ENCODE measurements at places on chromosomes 6 and 20.

DNA sequence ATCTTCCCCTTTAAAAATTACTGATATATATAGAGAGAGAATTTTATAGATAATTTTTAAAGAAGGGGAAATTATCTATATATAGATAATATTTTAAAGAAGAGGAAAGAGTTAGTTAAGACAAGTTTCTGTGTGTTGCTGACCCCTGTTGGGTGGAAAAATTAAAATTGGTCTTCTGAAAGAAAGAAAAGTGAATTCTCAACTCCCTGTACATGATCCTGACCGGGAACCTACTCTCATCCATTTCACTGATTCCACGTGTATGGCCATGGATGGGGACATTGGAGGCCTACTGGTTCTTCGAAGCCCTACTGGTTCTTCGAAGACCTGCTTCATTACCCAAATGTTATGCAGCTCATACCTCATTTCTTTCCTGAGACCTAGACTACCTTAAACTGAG, 53.0 kb upstream of the TCF21 start:
- DNase-seq = no peak

DNA sequence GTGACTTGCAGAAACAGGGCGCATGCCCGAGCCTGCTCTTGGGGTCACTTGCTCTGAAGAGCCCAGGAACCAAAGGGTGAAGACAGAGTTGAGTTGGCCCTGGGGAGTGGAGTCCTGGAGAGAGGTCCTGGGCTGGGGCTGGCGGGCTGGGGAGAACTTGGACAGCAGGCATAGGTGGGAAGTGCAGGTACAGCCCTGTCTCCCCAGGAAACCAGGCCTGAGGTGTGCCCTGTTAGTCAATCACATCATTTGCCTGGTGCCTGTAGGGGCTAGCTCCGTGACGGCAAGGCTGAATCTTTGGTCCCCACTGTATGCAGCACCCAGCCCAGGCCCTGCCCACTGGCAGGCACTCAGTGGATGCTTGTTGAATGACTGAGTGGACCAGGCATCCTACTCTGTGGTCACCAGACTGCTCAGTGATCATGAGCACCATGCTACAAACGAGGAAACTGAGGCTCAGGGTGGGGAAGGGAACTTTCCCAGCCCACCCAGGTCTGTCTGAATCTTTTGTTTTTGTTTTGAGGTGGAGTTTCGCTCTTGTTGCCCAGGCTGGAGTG, 15.6 kb upstream of the NOL4L start:
- no peak for DNase-seq

GRCh38 chr20:1987826-1988225, 6.0 kb downstream of the PDYN start:
- no peak for DNase-seq

DNA sequence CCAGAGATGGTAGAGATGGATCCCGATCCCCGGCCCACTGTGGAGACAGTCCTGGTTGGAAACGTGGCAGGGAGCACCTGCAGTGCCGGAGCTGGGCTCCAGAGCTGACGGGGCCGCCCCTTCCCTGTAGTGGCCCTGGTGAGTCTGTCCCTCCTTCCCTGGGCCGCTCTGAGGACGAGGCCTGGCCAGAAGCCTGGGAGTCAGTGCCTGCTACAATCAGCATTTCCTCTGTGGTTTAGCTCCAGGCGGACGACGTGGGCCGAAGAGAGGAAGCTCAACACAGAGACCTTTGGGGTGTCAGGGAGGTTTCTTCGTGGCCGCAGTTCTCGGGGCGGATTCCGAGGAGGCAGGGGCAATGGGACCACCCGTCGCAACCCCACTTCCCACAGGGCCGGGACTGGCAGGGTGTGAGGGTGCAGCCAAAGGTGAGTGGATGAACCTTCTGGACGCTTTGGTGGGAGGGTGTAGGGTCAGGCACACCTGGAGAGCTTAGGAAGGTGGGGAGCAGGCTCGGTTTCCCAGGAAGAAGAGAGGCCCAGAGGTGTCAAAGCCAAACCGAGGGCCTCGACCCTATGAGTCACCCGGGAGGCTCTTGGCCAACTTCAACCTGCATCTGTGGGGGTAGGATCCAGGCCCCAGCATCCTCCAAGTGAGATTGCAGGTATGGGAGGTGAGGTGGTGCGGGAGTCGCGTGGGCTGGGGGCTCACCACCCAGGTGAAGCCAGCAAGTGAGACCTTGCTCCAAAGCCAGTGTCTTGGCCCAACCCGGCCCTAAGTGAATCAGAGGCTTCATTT, 9.9 kb downstream of the PSMA7 start:
- DNase-seq = no peak

GRCh38 chr6:51283723-51284355, 465.2 kb downstream of the TFAP2B start:
- no peak for DNase-seq

DNA sequence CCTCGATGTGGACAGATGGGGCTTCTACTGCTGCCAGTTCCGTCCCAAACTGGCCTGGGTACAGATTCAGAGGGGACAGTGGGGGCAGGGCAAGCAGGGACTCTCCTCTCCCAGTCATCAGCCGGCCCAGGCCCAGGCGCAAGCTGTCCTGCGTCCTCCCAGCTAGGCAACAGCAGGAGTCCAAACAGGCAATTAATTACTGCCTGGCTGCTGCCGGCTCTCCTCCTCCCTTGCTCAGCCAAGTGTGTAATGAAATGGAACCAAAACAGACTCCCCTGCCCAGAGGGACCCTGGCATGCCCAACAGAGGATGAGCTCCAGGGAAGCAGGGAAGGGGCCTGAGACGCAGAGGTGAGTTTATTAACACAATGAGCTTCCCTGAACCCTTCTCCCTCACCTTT, 17.8 kb upstream of the SLC32A1 start:
- DNase-seq = no peak

- peak; percentile 61 for DNase-seq
These were observed 160.7 kb upstream of the KCNQ5 start for GRCh38 chr6:72461144-72461543.

- no peak for DNase-seq
These were observed 780 bp downstream of the TFAP2A start for GRCh38 chr6:10413850-10414738.

- no peak for DNase-seq
These were observed 25.5 kb upstream of the STX16 start for GRCh38 chr20:58625585-58625984.

Data from fibroblast of skin of left biceps (primary cell).